ENCODE measurements at places on chromosomes 6 and 20.

DNA sequence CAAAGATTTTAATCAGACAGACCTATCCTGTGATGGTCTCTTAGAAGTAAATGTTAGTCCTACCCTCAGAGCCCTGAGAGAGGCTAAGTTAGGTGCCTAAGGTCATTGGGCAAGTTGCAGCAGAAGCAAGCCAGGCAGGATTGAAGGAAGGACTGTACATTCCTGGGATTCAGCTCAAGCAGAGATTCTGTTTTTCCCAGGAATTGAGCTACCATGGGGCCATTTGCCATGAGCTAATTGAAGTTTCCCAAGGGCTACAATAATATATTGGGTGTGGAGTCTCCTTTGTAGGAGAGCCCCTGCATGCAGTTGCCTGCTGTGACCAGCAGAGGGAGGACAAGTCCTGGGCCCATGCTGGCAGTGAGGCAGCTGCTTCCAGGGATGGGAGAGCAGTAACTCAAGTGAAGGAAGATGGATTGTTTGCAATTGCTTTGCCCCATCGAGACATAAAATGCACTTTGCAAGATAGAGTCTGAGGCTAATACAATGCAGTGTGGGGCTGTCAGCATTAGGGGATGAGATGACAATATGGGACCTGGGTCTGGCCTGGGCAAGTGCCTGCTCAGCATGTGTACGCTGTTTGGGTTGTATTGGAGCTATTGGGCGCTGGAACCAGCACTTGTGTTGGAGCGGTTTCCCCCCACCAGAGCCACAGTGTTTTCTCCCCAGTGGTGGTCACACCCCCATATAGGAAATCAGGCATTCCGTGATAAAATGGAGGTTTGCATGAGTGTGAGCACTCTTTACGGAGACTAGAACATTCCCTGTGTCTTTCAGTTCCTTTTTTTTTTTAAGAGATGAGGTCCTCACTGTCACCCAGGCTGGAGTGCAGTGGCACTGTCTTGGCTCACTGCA is 27.9 kb downstream of the DNMT3B start:
- DNase-seq: peak; percentile 92

GRCh38 chr20:41467220-41467619 is 100.6 kb upstream of the EMILIN3 start:
- no peak for DNase-seq

DNA sequence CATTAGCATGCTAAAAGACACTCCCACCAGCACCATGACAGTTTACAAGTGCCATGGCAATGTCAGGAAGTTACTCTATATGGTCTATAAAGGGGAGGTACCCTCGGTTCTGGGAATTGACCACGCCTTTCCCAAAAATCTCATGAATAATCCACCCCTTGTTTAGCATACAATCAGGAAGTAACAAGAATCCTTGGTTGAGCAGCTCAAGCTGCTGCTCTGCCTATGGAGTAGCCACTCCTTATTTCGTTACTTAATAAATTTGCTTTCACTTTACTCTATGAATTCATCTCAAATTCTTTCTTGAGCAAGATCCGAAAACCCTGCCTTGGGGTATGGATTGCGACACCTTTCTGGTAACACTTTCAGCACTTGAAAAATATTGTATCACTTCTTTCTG is 243.0 kb downstream of the BMP2 start:
- no peak for DNase-seq

DNA sequence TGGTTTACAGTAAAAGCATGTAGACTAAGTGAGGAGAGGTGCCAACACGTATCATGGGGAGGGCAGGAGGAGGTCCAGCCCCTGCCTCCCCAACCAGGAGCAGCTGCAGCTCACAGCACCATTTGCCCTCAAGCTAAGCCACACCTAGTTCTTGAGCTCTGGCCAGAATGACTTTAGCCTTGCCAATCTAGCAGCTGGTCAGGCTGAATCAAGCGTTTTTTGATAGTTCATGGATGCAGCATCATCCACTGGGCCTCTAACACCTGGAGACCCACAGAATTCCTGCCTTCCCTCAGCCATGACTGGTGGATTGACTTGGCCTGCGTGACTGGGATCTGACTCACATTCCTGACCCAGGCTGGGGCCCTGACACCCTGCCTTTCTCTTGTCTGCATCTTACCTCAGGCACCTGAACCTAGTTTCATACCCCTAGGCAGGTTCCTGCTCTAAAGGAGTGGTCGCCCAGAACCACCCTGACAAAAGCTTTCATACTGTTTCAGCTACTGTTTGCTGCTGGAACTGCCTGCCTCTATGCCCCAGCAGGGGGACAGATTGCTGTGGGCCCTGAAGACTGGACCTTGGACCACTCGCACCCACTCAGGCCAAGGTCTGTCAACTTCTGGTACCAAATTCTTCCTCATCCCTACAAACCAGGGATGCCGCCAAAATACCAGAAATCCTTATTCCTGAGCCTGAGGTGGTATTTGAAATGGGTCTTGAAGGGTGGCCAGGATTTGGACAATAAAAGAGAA is 122.3 kb downstream of the QRSL1 start:
- DNase-seq: peak; percentile 21

DNA sequence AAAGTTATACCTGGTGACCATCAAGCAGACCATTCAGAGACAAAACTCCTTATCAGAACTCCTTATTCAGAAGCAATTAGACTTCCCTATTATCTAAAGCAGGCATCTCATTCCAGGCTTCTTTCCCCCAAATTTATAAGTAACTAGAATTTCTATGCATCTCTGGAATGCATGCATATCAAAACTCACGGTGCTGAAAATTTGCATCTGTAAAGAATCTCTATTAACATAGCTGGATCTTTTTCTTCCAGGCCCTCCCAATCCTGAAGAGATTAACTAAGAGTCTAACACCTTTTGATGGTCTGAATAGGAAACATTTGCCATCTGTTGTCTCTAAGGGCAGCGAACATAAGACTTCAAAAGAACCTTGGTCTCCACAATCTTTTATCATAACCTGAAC is 22.8 kb upstream of the SLC52A3 start:
- DNase-seq: no peak

DNA sequence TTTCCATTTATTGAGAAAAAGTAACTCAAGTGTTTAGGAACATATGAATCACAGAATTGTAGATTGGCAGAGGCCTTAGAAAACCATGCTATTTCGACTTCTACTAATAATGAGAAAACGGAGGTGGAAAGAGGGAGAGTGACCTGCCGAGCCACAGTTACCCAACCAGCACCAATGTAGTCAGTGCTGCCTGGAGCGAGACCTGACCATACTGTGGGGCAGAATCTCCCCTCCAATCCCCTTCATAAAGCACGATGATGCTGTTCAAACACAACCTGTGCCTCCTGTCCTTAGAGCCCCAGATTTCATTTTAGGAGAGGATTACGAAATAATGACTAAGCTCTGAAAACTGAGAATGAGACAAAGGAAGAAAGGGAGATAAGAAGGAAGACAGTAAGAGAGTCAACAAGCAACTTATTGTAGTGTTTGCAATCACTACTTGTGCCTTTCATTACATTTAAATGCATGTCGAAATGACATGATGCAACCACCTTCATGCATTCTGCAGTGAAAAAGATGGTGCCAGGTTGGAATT is 70.6 kb downstream of the ATXN1 start:
- DNase-seq: no peak

GRCh38 chr20:32580970-32581838 is 3.9 kb downstream of the NOL4L start:
- no peak for DNase-seq

DNA sequence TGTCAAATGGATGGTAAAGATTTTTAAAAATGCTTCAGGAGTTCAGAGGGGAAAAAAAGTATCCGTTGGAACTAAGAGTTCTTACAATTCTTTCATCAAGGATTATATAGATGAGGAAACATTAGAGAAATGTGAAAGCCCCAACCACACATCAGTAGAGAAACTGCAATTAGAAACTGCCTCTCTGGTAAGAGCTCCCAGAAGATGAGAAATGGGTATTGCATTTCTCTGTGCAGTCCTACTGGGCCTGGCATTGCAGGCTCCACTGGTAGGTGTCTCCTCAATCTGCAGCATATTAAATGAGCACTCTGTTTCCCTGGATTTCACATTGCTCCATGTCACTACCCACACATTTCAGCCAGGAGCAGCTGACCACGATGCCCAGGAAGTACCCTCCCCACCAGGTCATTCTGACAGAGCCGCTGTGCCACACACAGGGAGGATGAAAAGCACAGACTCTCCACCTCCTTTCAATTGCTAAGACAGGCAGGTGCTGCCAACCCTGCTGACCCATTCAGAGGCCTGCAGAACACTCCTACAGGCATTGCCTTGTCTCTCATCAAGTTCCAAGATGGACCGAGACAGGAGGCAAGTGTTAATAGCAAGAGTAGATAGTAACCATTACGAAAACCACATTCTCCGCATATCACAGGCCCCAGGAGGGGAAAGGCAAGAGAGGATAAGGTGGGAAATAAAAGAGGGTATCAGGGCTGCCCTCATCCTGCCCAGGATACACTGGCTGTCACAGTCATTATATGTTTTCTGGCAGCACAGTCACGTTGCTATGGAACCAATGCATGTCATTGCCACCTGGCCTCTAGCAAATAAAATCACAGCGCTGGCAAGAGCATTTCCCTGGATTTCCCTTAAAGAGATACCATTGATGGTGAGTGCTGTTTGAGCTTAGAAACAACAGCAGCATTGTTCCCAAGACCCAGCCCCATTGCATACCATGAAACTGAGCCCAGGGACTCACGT is 241.7 kb downstream of the ATXN1 start:
- DNase-seq: no peak

GRCh38 chr6:108589244-108589791 is 28.6 kb downstream of the FOXO3 start:
- no peak for DNase-seq

GRCh38 chr20:48609491-48609978 is 218.3 kb downstream of the PREX1 start:
- DNase-seq: no peak

DNA sequence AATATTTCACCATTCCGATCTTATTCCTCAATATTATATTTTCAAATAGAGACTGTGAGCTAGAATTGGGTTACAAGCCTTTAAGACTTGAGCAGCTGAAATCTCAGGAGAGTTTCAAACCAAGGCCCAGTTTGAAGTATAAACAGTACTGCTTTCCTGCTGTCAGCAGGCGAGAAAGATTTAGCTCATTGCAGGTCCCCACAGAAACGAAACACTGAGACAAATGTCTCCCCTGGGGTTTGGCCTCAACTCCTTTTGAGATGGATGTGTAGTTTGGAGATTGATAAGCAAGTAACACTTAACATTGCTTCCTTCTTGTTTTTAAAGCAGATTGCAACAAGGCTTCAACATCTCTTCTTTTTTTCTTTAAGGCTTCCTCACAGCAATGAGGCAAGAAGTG is 22.4 kb upstream of the GLP1R start:
- DNase-seq: no peak

- no peak for DNase-seq
These were observed 201.8 kb downstream of the ARID1B start for GRCh38 chr6:156978948-156979347.

GRCh38 chr6:153023977-153024708 is 21.6 kb upstream of the MTRF1L start:
- peak; percentile 30 for DNase-seq

- DNase-seq: peak; percentile 19
These were observed 1.2 kb upstream of the ACAT2 start for GRCh38 chr6:159760602-159761057.

GRCh38 chr20:46306743-46307138 is 1.6 kb downstream of the CDH22 start:
- DNase-seq: no peak

GRCh38 chr6:49322861-49323260 is 140.2 kb downstream of the MMUT start:
- no peak for DNase-seq

DNA sequence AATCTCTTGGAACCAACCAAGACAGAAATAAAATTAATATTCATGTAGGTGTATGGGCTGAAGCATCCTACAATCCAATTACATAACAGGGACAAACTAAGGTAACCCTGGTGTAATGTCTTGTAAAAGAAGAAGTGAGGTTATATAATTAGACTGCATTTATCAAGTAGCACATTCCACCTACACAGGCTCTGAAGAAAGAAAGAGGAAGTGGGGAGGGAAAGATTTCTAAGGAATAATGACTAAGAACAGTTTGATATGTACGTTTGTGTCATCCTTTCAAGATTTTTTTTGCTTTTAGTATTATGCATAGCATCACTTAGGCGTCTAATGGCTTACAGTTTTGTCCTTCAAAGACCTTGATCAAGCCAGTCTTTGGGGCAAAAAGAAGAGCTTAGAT is 139.7 kb downstream of the PLCB1 start:
- no peak for DNase-seq

- DNase-seq: no peak
These were observed 18.3 kb upstream of the CITED2 start for GRCh38 chr6:139392794-139393193.

DNA sequence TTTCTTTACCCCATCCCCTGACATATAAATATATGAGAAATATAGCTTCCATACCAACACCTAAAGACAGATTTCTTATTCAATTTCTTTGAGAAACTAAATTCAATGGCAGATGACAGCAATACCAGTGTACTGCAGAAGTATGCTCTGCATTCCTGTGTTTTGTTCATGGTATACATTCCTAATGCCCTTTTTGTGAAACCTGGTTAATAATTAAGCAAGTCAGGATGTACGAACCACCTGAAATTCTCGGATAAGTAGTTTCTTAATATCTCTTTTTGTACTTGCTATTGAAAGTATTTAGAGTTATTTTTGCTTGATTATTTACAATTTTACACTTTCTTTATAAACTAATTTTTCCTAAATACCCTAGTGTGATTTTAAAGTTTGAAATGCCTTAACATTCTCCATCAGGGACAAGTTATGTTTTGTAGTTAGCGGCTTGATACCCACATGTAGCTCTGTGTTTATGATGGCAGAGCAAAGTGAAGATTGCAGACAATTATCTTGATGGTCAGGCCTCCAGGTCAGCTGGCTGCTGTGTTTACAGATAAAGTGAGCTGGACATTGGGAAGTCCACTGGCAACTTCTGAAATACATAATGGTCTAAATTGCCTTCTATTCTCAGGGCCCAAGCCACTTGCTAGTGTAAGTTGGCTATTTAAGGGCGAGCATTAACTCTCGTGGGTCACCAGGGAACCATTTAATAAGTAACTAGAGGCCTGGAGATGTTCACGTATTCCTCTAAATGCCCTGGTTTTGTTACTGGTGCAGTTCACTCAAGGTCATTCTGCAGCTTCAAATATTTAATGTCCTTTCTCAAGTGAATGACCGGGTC is 58.2 kb downstream of the PLCB1 start:
- no peak for DNase-seq

DNA sequence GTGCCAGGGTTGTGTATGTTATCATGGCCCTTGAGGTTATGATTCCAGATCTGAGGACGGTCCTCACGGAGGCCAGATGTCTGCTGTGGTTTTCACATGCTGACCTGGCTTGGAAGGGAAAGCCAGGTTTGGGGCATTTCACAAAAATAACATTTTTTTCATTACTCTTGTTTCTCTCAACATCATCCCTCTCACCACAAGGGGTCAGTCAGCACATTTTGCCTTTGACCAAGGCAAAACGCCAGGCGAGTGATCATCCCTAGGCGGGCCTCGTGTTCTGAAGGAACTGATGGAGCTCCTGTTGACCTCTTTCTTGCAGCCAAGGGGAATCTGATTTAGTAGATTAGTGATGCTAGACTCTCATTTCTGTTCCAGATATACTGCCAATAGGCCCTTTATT is 133.5 kb downstream of the TBC1D7 start:
- peak; percentile 50 for DNase-seq
